SJCRH30 (cell line): ENCODE measurements at places on chromosomes 16 and 17.
A peak's percentile ranks its signal among the peaks of the same experiment; 100 is the strongest.

GRCh38 chr17:81461607-81462500 lies 50.7 kb downstream of the ACTG1 start:
- no peak for DNase-seq

DNA sequence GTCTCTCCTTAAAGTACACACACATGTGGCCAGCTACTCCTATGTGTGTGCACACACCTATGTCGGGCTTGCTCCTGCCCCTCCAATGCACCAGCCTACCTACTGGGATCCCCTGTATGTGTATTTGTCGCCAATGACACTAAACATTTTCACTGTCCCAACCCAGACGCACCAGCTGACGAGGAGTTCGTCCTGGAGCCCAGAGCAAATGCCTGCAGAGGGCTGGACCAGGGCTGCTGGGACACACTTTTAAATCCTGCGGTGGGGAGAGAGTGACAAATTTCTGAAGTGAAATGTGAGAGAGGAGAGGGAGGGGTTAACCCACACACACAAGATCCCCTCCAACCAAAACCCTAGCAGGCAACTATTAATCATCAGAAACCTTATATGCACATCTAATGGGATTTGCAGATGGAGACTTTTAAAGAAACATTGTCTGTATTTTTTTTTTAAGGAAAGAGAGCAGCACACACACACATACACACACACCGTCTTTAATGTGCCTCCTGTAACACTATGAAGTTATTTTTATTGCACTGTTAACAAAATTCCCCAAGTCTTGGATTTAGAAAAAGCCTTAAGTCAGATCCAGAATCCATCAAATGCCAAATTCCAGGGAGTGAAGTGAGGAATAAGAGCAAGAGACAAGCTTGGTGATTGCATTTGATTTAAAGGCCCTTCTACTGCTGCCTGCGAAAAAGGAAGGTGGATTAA lies at the start of gene MEOX1:
TSS of gene MEOX1 (minus strand) at position 224 of the 714 bp plus-strand sequence. CDS start 388 bp downstream, outside the sequence.
- peak; percentile 91 for DNase-seq

- DNase-seq: no peak
Observed at GRCh38 chr16:647173-647902, 1.8 kb upstream of the WDR90 start.

- DNase-seq: no peak
Observed at GRCh38 chr17:67246653-67247415, 1.8 kb upstream of the HELZ start.

- no peak for DNase-seq
Observed at GRCh38 chr17:50920041-50920410, 53.9 kb upstream of the TOB1 start.
